ENCODE measurements at places on chromosomes 7 and 10.

GRCh38 chr7:31853380-31853779, 166.4 kb downstream of the PPP1R17 start:
- H3K4me3 ChIP-seq: no peak overlapping the region
- no peak for DNase-seq
- H3K4me1 ChIP-seq: no peaks in the 10 kb centered on the region
- no peaks in the 10 kb centered on the region for H3K36me3 ChIP-seq
- H3K27ac ChIP-seq: no peak overlapping the region

DNA sequence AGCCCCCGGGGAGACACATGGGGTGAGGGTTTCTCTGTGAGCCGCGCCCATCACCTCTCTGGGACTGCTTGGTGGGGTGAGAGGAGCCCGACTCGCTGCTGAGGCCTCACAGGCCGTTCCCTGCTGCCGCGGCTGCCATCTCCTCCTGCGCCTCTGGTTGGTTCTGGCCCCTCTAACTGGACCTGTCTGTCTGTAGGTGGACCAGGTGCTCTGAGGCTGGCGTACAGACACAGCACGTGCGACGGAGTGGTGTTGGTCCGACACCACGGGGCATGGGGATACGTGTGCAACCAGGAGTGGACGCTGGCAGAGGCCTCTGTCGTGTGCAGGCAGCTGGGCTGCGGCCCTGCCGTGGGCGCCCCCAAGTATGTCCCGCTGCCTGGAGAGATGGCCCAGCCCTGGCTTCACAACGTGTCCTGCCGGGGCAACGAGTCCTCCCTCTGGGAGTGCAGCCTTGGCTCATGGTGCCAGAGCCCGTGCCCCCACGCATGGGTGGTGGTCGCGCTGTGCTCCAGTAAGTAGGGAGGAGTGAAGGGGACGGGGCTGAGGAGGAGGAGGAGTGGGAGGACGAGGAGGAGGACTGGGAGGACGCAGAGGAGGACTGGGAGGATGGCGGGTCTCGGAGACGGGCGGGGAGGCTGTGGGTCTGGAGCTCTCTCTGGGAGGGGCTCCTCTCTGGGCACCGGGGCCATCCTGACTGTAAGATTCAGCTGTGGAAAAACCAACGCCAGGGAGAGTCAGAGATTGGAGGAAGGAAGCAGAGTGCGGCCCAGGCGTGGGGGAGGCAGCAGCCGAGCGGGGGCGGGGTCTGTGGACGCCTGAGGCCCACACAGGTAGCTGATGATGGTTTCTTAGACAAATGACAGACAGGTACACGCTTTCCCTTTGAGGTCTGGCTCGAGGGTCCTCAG, 2.6 kb downstream of the SCART1 start:
- H3K36me3 ChIP-seq: no peaks in the 10 kb centered on the region
- no peaks in the 10 kb centered on the region for H3K27me3 ChIP-seq
- no peak for DNase-seq
- H3K4me1 ChIP-seq: no peaks in the 10 kb centered on the region

DNA sequence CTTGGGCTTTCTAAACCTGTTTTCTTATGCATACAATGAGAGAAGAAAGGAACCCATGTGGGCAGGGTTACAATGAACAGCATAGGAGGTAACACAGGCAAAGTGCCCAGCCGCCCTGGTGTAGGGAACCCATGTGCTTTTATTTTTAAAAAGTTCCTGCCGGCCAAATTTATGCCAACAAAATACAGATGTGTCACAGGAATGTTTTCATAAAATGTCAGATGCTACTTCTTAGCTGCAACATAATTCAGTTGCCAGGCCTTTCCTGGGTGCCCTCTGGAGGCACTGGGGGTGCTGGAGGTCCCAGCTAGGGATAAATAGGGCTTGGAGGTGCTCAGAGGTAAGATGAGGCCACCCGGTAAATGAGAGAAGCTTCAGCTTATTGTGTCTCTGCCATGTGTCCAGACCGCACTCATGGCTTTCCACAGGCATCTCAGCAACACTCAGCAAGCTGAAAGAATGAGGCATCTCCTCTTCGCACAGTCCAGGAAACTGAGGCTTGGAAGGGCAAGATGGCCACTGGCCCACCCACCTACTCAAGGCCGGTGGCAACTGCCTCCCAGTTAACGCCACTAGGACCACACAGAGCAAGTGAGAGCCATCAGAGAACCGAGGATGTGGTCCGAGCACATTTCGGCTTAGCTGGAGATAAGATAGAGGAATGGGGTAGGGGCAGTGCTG, 58.3 kb downstream of the CPXM2 start:
- H3K36me3 ChIP-seq: no peaks in the 10 kb centered on the region
- H3K27me3 ChIP-seq: no peaks in the 10 kb centered on the region
- H3K27ac ChIP-seq: no peak overlapping the region
- H3K4me1 ChIP-seq: no peaks in the 10 kb centered on the region

DNA sequence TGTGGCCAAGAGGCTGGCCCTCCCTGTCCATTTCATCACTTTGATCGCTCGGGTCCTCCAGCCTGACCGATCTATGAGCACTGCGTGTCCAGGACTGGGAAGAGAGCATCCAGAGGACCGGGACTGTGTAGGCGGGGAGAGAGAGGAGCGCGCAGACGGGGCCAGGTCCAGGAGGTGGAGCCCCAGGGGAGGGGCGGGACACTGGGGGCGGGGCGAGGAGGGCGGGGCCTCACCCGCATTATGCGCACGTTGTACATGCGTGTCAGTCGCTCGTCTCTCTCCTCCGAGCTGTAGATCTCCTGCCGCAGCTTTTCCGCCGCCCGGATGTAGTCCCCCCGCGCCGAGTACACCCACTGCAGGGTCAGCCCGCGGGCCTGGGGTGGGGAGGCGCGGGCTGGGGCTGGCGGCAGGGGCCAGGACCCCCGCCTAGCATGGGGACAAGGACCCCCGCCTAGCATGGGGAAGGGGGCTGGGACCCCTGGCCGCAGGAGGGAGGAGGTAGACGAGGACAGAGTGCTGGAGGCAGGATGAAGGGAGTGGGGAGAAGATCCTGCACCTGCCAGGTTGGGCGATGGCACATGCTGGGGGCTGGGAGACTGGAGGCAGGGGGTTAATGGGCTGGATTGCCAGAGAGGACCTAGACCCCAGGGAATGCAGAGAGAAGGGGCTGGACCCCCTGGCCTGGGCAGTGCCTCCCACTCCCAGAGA, 14.3 kb downstream of the MOSPD3 start:
- H3K27ac ChIP-seq: no peak overlapping the region
- peak overlapping the region; percentile 47 for H3K4me3 ChIP-seq
- DNase-seq: peak; percentile 68
- peaks cover 79% of the 10 kb centered on the region for H3K27me3 ChIP-seq
- H3K4me1 ChIP-seq: no peaks in the 10 kb centered on the region
- H3K36me3 ChIP-seq: no peaks in the 10 kb centered on the region

DNA sequence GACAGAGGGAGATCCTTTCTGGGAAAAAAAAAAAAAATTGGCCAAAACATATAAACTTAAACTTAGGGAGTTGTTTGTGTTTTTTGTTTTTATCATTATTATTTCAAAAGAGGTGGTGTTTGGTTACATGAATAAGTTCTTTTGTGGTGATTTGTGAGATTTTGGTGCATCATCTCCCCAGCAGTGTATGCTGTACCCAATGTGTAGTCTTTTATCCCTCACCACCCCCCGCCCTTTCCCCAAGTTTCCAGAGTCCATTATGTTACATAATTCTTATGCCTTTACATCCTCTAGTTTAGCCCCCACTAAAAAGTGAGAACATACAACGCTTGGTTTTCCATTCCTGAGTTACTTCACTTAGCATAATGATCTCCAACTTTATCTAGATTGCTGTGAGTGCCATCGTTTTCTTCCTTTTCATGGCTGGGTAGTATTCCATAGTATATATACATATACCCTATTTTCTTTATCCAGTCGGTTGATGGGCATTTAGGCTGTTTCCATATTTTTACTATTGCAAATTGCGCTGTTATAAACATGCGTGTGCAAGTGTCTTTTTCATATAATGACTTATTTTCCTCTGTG, 148.1 kb upstream of the ZNF92 start:
- H3K4me3 ChIP-seq: no peak overlapping the region
- DNase-seq: no peak
- H3K27me3 ChIP-seq: no peaks in the 10 kb centered on the region
- H3K36me3 ChIP-seq: no peaks in the 10 kb centered on the region

Data from MM.1S (cell line).